ENCODE measurements at places on chromosomes 2 and 18.

GRCh38 chr18:70499218-70499691 is 210.4 kb downstream of the SOCS6 start:
- DNase-seq: no peak

DNA sequence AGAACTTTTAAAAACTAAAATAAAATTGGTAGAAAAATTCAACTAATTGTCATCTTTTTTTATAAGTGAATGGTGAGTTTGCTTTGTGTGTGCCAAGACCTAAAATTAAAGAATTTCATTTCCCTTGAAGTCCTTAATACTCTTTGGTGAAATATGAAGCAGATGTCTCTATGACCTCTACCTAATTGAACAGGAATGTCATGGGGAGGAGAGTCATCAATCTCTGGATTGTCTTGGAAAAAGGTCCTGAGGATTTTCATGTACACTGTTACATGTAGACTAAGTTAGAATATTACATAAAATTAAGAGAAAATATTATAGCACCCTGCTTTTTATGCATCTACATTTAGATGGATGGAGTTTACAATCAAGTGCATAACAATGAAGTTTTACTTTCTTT is 177.9 kb upstream of the LRP1B start:
- no peak for DNase-seq

- DNase-seq: no peak
Measured at GRCh38 chr2:33636001-33636400, 36.9 kb upstream of the FAM98A start.

GRCh38 chr2:173187941-173188788 is 112.5 kb downstream of the MAP3K20 start:
- no peak for DNase-seq

GRCh38 chr2:76641506-76641905 is 880.7 kb downstream of the LRRTM4 start:
- DNase-seq: no peak

- no peak for DNase-seq
Measured at GRCh38 chr2:96965781-96966514, 20.4 kb downstream of the FAM178B start.

DNA sequence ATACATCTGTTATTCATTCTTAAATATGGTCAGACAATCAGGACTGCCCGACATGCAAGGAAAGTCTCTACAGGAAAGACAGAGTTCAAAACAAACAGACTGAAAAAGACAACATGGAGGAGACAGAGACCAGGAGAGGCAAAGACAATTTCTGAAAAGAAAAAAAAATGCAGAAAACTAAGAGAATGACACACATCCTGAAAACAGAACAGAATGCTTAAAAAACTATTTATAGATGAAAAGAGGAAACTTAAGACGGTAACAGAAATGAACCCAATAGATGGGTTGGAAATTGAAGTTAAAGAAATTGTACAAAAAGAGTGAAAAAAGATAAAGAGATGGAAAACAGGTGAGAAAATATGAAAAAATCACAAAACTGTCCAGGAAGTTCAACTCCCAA is 95.7 kb downstream of the BCL2 start:
- DNase-seq: no peak

DNA sequence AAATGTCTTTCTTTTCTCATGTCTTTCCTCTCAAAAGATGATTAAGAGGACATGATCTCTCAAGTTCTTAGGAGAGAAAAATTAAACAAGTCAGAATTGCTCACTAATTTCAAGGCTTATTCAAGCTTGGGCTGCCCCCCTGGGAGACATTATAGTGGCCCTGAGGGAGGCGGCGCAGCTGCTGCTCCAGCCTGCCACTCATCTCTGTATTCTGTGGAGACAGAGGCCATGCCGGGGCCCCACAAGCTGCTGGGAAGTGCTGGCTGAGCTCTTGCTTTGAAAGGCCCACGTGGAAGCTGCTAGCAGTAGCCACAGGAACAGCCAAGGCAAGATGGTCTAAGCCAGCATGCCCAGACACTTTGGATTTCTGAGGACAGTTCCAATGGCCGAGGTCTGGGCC is 267.4 kb downstream of the LNPK start:
- DNase-seq: peak; percentile 70

- DNase-seq: no peak
Measured at GRCh38 chr18:49537232-49537896, 24.5 kb upstream of the LIPG start.

DNA sequence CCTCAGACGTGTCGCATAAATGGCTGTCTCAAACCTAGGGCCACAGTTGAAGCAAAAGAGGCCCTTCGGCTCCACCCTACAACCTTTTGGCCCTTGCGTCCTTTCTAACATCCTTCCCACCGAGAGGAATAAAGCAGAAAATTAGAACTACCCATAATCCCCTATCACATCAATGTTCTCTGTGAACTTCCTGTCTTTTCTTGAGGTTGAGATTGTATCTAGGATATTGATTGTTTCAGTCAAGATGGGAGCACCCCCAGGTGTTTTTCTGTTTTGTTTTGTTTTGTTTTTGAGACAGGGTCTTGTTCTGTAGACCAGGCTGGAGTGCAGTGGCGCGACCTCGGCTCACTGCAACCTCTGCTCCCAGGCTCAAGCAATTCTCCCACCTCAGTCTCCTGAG is 23.6 kb downstream of the INPP5D start:
- DNase-seq: no peak

- DNase-seq: no peak
Measured at GRCh38 chr2:230423851-230424458, 8.0 kb downstream of the SP100 start.

GRCh38 chr18:53984021-53984420 is 240.4 kb downstream of the MBD2 start:
- DNase-seq: no peak

DNA sequence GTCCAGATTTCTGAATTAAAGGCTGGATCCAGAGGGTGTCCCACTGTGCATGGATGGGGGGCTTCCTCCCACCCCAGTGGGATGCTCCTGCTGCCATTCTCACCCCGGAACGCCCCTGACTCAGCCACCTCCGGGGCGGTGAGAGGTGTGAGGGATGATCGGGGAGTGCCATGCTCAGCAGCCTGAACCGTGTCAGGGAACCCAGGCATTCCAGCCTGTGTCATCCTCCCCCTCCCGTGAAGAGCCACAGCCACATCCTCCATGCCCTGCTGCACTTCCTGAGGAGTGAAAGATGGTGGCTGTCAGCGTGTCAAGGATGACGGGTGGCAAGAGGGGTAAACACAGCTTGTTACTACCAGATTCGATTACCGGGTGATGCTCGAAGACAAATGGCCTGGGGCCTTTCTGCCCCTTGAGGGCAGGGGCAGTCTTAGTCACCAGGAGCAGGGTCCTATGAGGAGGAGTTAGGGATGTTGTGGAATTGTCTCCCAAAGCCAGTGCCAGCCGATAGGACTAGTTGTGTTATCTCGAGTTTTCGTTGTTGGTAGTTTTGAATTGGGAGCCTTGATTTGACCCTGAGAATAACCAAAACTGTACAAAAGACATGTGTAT is 80.8 kb downstream of the TCF7L1 start:
- DNase-seq: no peak

GRCh38 chr2:240955306-240956170 is 42.9 kb upstream of the SNED1 start:
- no peak for DNase-seq

GRCh38 chr2:199364153-199364552 is 93.6 kb downstream of the SATB2 start:
- DNase-seq: no peak

DNA sequence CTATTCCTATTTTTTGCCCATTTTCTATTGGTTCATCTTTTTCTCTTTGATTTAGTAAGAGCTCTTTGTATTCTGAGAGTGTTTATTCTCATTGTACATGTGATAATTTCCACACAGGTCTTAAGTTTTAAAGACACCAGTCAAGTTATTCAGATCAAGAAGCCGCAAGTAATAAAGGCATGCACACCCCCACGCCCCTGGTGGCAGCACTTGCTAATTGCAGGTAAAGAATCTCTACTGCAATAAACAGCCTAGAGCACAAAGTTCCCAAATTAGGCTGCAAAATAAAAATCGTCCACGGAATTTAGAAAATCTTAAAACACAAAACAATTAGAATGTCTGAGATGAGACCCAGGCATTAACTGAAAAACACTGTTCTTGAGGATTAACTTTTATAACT is 45.2 kb downstream of the ST3GAL5 start:
- no peak for DNase-seq

DNA sequence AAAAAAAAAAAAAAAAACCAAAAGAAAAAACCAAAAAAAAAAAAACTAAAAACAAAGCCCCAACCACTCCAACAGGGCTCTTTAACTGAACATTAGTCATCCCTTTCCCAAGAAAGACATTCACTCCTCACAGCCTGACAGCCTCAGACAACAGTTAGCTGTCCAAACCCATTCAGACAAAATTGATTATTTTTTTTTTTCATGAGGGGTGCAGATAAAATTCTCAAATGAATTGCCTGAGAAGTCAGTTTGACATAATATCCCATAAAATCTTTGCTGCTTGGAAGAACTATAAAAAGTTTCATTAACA is 206.1 kb upstream of the REV1 start:
- DNase-seq: no peak

DNA sequence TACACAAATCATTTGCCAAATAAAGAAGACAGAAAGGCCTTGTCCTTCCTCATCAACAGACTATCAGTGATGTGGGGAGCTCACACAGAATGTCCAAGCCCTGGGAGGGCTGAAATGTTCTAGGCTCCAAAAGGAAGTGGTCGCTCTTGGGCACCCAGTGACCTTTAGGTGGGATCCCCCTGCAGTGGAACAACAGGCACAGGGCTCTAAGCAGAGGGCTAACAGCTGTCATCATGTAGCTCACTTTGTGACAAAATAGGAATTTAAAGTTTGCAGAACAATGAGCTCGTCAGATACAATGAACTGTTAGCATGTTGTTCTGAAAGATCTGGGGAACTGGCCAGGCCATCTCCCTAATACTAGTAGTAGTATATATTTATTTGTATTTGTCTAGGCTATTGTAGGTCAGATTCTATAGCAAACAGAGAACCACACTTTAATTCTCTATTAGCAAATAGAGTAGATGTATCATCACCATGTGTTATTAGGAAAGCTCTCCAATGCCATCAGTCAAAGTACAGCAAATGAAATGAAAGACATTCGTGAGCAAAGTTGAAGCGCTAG is 151.5 kb upstream of the MAP3K20 start:
- no peak for DNase-seq

DNA sequence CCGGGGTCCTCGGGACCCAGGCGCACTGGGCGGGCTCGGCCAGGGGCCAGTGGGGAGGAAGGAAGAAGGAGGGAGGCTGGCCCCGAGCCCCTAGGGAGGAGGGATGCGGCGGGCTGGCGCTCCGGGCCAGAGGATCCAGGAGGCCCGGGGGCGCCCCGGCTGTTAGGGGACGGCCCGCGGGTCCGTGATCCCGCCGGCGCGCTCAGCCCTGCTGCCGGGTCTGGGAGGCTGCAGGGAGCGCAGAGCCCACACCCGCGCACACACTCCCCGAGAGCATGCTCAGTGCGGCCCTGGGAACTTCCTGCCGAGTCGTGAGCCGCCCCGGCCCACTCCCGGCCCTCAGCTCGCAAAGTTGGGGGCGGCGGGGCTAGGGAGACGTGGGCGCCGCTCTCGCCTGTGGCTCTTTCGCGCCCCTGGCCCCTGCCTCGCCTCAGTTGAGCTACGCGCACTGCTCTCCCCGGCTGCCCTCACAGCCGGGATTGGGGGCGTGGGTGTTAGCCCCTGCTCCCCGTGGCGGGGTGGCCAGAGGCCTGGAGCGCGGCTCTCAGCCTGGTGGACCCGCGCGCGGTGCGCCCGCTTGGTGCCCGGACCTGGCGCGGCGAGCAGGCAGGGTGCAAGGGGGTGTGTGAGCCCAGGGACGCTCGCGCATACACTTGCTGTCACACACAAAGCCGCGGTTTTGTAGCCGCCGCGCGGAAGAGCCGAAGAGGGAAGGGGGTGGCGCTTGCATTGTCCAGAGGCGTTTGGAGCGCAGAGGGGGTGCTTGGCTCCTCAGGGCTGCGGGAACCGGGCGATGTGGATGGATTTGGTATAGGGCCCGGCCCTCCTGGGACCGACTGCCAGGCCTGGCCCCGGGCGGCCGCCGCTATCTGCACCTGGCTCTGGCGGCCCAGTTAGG is 132.9 kb upstream of the MGAT5 start:
- peak; percentile 17 for DNase-seq

DNA sequence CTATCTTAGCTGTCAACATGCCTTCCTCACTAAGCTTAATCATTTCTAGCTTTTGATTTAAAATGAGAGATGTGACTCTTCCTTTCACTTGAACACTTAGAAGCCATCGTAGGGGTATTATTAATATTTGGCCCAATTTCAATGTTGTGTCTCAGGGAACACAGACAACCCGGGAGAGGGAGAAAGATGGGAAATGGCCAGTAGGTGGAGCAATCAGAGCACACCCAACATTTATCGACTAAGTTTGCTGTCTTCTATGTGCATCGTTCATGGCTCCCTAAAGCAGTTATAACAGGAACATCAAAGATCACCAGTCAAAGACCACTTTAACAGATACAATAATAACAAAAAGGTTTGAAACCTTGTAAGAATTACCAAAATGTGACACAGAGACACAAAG is 110.2 kb downstream of the OLA1 start:
- DNase-seq: no peak

GRCh38 chr2:235302263-235302662 is 191.6 kb upstream of the AGAP1 start:
- no peak for DNase-seq

DNA sequence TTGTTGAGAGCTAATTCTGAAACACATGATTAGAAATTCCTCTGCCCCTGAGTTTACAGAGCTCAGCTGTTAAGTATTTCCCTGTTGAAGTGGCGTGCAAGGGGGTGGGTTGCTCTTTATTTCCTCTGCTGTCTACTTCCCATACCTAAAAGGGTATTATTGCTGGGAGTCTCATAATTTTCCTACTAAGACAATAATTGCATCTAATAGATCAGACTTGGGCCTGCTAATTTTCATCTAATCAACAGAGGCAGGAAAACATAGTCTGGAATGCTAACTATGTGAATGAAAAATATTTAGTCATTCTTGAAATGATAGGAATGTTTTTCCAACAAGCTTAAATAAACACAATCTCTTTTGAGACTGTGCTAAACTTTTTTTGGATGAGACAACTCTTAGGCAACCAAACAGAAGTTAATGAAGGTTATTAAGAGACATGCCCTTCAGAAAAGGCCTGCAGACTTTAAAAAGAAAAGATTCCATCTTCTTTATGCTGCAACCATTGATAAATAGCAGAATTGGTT is 111.4 kb downstream of the FEZ2 start:
- DNase-seq: no peak

GRCh38 chr18:61946449-61946848 is 53.6 kb upstream of the RNF152 start:
- no peak for DNase-seq

Data from NCI-H2171 (cell line).